ENCODE measurements at places on chromosomes 11 and 22.
A peak's percentile ranks its signal among the peaks of the same experiment; 100 is the strongest.

- no peak for DNase-seq
Measured at GRCh38 chr22:36775586-36775963, 344 bp downstream of the IFT27 start.

- DNase-seq: no peak
Measured at GRCh38 chr11:34251589-34251980, 106.2 kb downstream of the ABTB2 start.

- DNase-seq: no peak
Measured at GRCh38 chr11:59151761-59152160, 9.1 kb downstream of the FAM111A start.

GRCh38 chr11:132055296-132055695, 684.9 kb downstream of the NTM start:
- no peak for DNase-seq

DNA sequence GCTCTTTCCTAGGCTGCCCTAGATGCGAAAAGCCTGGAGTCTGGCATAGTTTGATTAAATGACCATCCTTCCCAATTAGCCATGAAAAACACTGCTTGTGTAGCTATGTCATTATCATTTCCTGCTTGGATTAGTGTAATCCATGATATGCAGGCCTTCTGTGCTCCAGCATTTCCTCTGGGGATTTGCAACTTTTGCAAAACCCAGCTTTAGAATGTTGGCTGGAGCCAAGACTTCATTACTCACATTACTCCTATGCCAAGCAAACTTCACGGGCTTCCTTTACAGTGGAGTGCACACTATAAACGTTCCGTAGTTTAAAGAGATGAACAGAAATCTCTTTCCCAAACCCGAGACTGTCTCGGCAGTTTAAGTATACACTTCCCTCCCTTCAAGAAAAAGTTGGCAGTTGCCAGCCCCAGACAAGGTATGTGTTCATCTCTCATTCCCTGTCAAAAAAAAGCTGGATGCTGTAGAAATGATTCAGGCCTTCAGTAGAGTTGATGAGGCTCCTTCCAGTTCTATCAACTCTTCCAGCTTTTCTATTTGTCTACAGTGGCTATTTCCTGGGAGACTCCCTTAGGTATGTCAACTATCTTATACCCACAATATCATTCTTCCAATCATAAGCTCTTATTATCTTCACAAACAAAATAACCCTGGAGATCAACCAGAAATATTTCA, 180.0 kb downstream of the MAML2 start:
- DNase-seq: no peak

DNA sequence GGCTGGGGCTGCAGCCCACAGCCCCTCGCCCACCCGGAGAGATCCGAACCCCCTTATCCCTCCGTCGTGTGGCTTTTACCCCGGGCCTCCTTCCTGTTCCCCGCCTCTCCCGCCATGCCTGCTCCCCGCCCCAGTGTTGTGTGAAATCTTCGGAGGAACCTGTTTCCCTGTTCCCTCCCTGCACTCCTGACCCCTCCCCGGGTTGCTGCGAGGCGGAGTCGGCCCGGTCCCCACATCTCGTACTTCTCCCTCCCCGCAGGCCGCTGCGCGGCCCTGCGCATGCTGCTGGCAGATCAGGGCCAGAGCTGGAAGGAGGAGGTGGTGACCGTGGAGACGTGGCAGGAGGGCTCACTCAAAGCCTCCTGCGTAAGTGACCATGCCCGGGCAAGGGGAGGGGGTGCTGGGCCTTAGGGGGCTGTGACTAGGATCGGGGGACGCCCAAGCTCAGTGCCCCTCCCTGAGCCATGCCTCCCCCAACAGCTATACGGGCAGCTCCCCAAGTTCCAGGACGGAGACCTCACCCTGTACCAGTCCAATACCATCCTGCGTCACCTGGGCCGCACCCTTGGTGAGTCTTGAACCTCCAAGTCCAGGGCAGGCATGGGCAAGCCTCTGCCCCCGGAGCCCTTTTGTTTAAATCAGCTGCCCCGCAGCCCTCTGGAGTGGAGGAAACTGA, 731 bp downstream of the GSTP1 start:
- no peak for DNase-seq

DNA sequence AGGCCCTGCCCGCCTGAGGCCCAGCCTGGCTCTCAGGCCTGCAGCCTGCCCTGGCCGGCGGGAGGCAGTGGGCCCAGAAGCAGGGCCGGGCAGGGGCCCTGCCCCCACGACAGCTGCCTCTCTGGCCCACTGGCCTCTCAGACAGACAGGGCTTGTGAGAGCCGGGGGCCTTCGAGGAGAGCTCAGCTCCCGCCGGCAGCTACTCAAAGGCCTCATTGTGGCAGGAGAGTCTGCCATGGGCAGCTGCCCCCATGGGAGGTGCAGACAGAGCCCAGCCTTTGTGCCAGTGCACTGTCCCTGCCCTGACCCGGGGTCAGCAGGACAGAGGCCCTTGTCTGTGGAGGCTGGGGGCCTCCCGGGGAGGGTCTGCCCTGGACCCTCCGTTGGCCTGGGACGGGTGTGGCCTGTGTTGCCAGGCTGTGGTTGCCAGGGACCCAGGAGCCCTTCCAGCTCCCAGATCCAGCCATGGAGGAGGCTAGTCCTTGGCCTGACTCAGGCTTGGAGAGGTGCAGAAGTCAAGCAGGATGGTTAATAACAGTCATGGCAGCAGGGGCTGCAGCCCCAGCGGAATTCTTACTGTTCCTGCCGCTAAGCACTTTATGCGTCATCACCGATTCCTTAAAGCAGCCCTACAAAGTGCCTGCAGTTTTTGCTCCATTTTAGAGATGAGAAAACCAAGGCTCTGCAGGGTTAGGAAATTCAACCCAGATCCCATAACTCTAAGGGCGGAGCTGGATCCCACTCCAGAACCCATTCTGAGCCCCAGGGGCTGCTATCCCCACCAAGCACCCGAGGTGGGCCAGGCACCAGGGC, 12.5 kb downstream of the FLRT1 start:
- no peak for DNase-seq

- DNase-seq: no peak
Measured at GRCh38 chr11:43933608-43934551, 8.6 kb upstream of the C11orf96 start.

GRCh38 chr11:98177925-98178324, 842.8 kb upstream of the CNTN5 start:
- no peak for DNase-seq

DNA sequence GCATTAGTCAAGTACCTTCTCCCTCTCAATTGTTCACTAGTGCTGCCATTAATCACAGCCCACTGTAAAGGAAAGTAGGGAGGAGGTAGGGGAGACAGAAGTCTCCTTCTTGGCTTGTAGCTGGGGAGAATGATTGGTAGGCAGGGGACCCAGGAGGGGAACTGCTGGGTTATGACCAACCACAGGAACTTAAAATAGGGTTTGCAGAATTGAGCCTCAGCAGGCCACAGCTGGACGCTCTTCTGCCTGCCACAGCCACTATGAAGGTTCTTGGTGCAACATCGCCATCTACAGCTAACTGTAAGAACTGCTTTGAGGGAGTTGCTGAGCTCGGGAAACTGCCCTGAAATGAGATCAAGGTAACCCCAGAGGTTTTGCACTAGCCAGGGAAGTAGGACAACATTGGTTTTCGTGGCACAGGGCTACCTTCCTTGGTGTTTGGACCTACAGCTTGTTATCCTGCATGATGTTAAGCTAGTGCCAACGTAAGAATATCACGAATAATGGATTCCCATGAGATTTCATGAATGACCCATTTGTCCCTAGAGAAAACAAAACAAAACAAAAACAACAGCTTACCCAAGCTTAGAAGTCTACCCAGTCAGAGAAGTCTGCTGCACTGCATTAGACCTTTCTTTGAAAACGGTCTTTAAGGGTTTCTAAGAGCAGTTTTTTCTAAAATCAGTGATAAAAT, 787.1 kb upstream of the API5 start:
- DNase-seq: no peak

DNA sequence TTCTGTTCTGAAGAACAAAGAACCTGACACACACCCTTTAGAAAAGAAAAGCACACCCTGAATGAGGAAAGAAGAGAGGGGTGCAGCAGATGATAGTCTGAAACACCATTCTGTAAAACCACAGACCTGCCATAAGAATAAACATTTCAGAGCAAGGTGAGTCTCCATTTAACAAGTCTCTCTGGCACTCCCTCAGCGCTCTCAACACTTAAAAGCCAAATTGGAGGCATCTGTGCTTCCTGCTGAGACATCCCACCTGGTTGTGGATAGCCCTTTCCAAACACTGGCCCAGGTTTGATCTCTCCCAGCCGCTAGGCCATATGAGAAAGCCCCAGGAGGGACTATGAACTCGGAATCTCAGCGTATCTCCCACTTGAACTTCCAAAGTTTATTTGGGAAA, 36.3 kb downstream of the ETS1 start:
- no peak for DNase-seq

- DNase-seq: no peak
Measured at GRCh38 chr11:134008634-134009071, 51.9 kb upstream of the IGSF9B start.

DNA sequence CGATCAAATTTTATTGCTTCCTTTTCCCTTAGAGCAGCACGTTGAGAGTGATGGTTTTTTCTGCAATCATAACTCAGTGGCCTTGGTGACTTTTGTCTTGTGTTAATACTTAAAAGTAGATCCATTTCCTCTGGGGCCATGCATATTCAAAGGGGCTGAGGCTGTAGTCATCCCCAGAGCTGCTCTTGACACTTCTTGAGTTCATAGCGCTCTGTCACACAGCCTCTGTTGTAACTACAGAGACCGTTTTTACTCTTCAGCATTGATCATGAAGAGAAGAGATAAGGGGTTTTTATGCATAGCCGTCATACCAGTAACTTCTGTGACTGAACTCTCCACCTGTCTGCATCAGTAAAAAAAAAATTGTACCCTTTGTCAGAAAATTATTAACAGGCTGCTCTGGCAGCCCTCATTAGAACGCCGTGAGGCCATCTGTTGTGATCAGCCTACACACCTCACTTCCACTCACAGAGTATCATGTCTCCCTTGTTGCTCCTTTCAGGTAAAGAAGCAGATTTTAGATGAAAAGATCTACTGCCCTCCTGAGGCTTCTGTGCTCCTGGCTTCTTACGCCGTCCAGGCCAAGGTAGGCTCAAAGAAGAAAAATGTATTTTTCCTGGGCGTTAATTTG, 38.4 kb downstream of the NF2 start:
- DNase-seq: no peak

GRCh38 chr11:34621876-34622275, 983 bp downstream of the EHF start:
- DNase-seq: no peak

GRCh38 chr11:100190395-100190794, 496.7 kb upstream of the ARHGAP42 start:
- no peak for DNase-seq

GRCh38 chr11:110479108-110480101, 49.7 kb downstream of the FDX1 start:
- DNase-seq: no peak

DNA sequence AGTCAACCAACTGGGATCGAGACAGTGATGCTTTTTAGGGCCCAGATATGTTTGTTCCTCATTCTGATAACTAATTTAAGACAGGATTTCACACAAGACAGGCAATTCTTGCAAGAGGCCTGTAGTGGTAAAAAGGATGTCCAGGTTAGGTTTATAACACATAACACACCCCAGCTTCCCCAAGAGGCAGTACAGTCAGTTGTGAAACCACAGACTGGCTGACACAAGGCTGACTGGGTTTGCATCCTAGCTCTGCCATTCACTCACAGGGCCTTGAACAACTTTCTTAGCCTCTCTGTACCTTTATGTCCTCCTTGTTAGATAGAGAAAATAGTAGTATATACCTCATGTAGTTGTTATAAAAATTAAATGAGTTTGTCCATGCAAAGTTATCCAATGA, 55.0 kb upstream of the PTH start:
- no peak for DNase-seq

DNA sequence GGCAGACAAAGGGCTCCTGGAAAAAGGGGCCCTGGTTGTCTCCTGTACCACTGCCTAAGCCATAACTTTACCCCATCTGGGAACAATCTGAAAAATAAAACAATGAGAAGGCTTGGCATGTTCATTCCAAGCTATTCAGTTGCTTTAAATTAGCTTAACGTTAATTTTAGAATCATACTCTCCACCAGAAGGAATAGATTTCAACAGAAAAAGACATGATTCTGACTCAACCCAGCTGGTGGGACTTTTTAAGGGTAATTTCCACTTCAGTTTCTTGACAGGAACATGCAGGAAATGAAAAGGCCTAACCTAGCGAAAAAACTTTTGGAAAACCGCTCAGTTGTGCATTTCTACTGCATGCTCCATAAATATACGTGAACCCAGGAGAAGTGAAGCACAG, 7.9 kb downstream of the SF3A1 start:
- no peak for DNase-seq

DNA sequence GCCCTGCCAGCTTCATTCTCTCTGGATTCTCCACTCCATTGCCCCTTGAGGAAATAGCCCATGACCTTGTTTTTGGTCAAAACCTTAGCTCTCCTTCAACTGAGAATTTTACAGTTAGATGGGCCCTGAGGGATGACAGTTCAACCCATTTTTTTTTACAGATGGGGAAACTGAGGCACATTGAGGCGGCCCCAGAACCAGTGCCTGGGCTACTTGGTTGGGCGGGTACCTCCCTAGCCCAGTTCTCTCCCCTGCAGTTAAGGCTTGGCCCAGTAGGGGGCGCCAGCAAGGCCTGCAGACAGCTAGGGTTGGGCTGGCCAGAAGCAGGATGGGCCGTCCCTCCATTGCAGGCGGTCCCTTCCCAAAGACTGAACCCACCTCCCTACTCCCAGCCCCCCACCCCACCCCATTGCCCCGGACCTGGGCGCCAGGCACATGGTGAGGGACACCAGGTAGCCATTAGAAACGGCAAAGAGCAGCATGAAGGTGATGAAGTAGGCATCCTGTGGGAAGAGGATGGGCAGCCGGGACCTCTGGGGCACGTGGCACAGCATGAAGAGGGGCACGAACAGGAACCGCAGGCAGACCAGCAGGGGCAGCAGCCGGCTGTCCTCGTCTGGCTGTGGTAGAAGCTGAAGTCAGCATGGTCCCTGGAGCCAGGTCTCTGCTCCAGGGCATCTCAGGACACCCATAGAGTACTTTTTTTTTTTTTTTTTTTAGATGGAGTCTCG, 7.6 kb downstream of the SLC29A2 start:
- peak; percentile 19 for DNase-seq

DNA sequence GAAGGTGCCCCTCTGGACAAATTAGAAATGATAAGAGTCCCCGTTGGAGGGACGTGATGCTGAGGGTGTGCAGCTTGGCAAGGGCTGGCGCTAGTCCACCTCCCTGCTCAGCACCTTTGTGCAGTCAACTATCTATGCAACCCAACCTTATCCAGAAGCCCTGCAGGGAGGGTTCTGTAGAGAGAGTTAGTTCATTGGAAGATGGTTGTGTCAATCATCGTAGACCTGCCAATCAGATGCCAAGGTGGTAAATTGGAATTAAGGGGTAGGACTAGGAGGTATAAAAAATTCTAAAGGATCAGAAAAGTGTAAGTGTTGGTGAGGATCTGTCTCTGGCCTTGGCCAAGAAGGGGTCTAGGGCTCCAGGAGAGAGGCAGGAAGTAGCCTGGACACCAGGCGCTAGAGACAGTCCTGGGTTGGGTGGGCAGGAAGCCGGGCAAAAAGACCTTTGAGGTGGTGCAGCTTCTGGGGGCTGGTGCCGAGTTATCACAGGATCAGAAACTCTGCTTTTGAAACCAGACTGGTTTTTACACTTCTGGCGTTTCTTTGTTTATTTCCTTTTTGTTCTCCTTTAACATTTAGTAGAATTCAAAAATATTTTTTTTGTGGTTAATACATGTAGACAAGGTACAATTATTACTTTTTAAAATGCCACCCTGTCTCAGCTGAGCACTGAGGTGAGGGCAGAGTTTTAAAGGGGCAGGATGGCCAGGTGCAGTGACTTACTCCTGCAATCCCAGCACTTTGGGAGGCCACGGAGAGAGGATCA, 1.6 kb downstream of the C1QTNF6 start:
- DNase-seq: no peak

Measured in stimulated activated CD8-positive, alpha-beta memory T cell treated with anti-CD3 and anti-CD28 coated beads, Interleukin-4, amount 100 ng/mL, for 4 hours (primary cell).